A549 (cell line): ENCODE measurements at places on chromosomes 2 and 18. TPM values are rescaled to one million over a fixed set of nuclear protein-coding genes. Genes with fewer than 3 reads are reported as not detected.

The TDRD15 gene
- polyA plus RNA-seq = not detected in 3 replicates

The LYG1 gene
- 2.4 to 3.2 TPM (median 2.9 TPM) in 3 replicates for polyA plus RNA-seq

The RAB3GAP1 gene
- polyA plus RNA-seq = 29.7 to 31.3 TPM (median 30.1 TPM) in 3 replicates

The KCNG3 gene
- polyA plus RNA-seq = 0.56 to 0.70 TPM (median 0.58 TPM) in 3 replicates

The RPRM gene
- polyA plus RNA-seq = not detected in 3 replicates

The NYAP2 gene
- 0.01 to 0.03 TPM in 2 of 3 replicates, not detected in the other for polyA plus RNA-seq

The DGUOK gene
- polyA plus RNA-seq = 128 to 131 TPM (median 129 TPM) in 3 replicates

The UGT1A9 gene
- 10.3 to 13.1 TPM (median 11.8 TPM) in 3 replicates for polyA plus RNA-seq

The NDUFV2 gene
- 105 to 115 TPM (median 108 TPM) in 3 replicates for polyA plus RNA-seq

The HRH4 gene
- polyA plus RNA-seq = 0.04 to 0.07 TPM (median 0.07 TPM) in 3 replicates

The DSC1 gene
- polyA plus RNA-seq = not detected in 3 replicates

The DSG1 gene
- not detected in 3 replicates for polyA plus RNA-seq

The RAB27B gene
- polyA plus RNA-seq = 11.7 to 13.2 TPM (median 12.2 TPM) in 3 replicates

The LBH gene
- 197 to 273 TPM (median 216 TPM) in 3 replicates for polyA plus RNA-seq

DNA sequence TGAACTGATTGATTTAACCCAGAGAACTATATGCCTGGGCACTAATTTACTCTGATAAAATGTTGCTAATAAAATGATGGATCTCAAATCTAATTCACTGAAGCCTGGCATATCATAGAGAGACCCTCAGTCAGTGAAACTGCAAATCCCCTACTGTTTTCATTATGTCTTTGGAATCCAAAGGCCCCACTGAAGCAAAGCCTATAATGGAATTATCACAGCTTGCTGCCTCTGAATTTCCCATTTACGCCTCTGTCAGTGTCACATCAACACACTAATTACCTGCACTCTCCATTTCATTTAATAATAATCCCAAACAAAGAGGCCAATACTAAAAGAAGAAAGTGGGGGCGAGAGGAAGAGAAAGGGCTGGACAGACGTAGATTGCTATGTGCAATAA lies 470.9 kb downstream of the MBD2 start:
- DNase-seq = no peak

GRCh38 chr2:136381722-136382633 lies 264.0 kb upstream of the CXCR4 start:
- DNase-seq = no peak

GRCh38 chr2:215711471-215712034 lies 275.7 kb upstream of the FN1 start:
- peak; percentile 48 for DNase-seq

GRCh38 chr2:186641807-186642321 lies 52.0 kb upstream of the FAM171B start:
- peak; percentile 44 for DNase-seq

DNA sequence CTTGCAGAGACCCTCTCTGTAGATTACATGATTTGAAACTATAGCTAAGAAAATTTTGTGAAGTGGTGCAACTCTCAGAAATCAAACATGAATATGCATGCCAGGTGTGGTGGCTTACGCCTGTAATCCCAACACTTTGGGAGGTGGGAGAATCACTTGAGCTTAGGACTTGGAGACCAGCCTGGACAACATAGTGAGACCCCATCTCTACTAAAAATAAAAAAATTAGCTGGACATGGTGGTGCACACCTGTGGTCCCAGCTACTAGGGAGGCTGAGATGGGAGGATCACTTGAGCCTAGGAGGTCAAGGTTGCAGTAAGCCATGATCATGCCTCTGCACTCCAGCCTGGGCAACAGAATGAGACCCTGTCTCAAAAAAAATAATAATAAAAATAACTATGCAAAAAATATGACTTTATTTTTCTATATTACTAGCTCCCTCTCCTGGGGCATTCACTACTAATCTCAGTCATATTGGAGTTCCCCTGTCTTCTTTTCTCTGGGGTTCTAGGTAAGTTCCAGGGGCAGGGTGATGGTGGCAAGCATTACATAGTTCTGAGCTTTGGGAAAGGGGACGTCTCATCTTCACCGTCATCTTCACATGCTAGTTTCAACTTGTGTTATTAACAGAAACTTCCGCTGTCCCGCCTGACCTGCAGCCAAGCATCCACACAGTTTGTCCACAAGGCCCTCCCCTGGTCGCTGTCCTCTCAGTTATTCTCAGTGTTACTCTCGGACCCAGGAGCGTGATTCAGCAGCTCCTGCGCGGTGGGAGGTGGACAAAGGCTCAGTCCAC lies 96.8 kb upstream of the MBOAT2 start:
- no peak for DNase-seq

DNA sequence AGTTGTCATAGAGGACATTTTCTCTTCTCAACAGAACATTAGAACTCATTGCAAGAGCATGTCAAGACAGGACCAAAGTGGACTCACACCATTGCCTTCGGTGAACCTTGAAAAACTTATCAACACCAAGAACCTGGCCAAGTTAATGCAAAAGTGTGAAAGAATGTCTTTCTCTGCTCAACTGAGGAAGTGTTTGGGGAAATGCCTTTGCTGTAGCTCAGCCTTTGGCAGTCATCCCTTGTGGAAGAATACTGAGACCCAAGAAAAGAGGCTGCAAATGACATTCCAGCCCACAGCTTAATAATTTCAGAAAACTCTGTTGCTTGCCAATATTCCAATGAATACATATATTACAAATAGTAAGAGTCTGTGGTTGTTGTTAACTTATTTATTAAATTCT lies 728.8 kb upstream of the PIK3C3 start:
- no peak for DNase-seq

DNA sequence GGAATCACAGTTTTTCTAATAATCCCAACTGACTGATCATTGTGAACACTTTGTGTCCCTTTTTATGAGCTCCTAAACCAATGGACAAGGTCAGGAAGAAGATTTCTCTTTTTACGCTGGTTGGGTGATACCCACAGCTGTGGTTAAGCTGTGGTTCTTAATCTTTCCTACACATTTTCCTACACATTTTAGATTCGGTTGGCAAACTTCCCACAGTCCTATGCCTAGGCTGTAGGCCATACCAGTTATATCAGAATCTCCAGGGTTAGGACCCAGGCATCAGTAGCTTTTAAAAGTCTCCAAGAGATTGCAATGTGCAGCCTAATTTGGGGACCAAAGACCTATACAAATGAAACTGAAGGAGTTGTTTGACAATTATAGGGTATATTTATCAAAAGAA lies 203.0 kb downstream of the SP3 start:
- no peak for DNase-seq

- DNase-seq = no peak
Observed at GRCh38 chr2:207503234-207503633, 26.5 kb upstream of the CREB1 start.

GRCh38 chr2:223532161-223532560 lies 70.0 kb downstream of the SCG2 start:
- DNase-seq = no peak

GRCh38 chr2:25529034-25529433 lies 144.3 kb downstream of the DTNB start:
- DNase-seq = no peak

GRCh38 chr2:64745562-64745961 lies 91.8 kb upstream of the SERTAD2 start:
- no peak for DNase-seq

DNA sequence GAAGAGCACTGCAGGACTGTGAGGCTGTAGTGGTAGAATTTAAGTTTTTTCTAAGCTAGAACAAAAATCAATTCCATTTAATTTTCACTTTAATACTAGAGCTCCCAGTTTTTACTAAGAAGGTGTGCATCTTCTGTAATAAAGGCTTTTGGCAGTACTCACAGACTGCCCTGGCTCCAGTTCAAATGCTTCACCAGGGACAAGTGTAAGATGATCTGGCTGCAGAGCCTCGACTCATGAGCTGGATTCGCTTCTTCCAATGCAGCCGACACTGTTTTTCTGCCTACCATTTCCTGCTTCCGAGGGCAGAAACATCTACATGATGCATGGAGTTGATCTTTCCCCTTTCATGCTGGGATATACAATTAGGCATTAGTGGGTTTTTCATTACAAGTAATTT lies 87.0 kb downstream of the FARSB start:
- no peak for DNase-seq

DNA sequence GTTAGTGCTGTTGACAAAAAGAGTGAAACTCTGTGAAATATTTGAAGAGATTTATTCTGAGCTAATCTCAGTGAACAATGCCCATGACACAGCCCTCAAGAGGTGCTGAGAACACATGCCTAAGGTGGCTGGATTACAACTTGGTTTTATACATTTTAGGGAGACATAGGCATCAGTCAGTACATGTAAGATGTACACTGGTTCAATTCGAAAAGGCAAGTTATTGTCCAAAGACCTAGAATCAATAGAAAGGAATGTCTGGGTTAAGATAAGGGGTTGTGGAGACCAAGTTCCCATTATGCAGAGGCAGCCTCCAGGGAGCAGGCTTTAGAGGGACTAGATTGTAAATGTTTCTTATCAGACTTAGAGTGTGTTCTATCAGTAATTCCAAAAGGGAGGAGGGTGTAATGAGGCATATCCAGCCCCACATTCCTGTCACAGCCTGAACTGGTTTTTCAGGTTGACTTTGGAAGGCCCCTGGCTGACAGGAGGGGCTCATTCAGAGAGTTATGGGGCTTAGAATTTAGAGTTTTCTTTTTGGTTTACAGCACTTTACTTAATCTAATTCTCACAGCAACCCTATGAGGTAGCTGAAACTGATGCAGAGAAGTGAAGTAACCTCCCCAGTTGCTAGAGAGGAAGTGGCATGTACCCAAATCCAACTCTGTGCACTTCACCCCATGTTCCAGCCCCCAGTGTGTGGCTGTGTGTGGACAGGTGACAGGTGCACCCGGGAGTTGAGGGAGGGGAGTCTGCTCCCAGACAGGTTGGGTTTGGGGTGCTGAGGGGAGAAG lies 28.3 kb upstream of the ASAP2 start:
- no peak for DNase-seq

GRCh38 chr18:45353530-45353929 lies 261.7 kb upstream of the SLC14A2 start:
- DNase-seq = peak; percentile 4

DNA sequence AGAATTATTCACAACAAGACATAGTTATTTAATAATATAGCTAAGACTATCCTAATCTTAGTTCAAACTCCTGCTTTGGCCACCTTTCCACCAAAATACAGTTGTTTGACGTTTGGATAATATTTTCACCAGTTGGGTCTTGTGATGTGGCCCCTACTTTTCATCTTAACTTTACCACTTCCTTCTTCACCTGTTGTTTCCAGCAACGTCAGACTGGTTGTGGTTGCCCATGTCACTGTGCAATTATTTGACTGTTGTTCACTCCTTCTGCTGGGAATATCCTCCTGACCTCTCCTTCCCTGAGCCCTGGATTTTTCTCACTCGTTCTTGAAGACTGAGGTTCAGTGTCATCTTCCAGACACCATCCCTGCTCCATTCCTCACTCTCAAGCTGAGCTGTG lies 132.2 kb upstream of the RASGRP3 start:
- no peak for DNase-seq

DNA sequence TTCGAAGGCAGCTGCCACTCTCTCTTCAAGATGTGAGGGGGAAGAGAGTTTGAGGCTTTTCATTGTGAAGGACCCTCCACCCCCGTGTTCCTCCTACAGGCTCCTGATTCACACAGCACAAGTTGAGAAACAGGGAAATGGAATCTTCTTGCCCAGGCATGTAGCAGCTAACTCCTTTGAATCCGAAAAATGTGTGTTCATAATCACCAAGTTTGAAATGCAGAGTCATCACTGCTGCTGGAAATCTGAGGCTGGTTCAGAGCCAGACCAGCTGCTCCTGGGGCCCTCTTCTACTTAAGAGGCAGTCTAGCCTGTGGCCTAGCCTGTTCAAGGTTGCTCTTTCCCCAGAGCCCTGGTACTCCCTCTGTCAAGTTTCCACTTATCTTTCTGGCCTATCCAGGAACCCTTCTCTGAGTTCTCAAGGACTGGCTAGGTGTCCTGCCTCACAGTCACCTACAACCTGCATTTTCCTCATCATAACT lies 166.4 kb downstream of the TMEM247 start:
- DNase-seq = peak; percentile 84

DNA sequence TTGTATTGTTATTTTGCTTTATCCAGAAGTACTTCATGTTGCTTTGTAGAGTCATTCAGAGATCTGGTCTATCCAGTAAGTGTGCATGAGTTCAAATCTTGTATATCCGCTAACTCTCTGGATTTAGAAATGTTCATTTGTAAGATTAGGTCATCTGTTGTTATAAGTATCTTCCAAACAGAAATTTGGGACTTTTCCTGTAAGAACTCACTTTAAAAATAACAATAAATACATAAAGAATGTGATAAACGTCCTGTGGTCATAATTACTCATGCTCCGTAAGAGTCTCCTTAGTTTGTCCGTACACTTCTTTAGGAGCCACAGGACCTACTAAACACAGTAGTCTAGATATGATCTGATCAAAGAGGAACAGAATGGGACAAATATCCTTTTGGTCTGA lies 699.9 kb upstream of the SLC8A1 start:
- DNase-seq = no peak

- DNase-seq = no peak
Observed at GRCh38 chr2:221753401-221753800, 181.3 kb upstream of the EPHA4 start.

DNA sequence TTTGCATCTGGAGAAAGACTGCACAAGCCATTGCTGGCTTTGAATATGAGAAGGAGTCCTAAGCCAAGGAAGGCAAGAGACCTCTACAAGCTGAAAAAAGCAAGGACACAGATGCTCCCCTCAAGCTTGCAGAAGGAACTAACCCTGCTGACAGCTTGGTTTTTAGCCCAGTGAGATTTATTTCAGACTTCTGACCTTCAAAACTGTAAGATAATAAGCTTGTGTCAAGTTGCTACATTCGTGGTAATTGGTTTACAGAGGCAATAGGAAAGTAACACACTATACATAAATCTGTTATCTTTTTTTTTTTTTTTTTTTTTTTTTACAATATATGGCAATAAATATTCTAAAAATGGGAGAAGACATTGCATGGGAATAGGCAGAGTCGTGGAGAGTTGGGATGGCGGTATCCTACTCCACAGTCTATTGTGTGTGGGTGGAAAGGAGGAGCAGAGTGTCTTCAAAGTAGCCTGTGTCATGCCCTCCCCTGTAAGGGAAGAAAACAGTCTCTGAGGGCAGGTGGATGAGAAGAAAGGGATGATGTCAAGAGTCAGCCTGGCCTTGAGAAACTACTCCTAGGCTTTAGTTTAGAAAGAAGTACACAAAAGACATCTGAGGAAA lies 196.9 kb downstream of the THSD7B start:
- DNase-seq = no peak
